Natural killer cell treated with Interleukin-12 subunit alpha and Interleukin-12 subunit beta and Interleukin-15 and Interleukin-18, amount 100 ng/mL, for 72 hours (primary cell): ENCODE measurements at places on chromosomes 6 and 20. TPM values are rescaled to one million over a fixed set of nuclear protein-coding genes. Genes with fewer than 3 reads are reported as not detected.

Gene PEX7
- total RNA-seq: 5.9 TPM

Gene CDH4
- total RNA-seq: not detected

Gene NKX2-2
- total RNA-seq: not detected

Gene HUS1B
- 7.8 TPM for total RNA-seq

Gene TMEM63B
- total RNA-seq: 21.2 TPM

Gene FAM210B
- total RNA-seq: 3.0 TPM

Gene SSTR4
- total RNA-seq: not detected

Gene GRIK2
- total RNA-seq: not detected

Gene GINS1
- 36.7 TPM for total RNA-seq

Gene ASIP
- not detected for total RNA-seq

Gene NHLRC1
- 0.25 TPM for total RNA-seq

Gene XKR7
- not detected for total RNA-seq

Gene ROS1
- not detected for total RNA-seq

Gene FRS3
- total RNA-seq: 9.5 TPM

Gene BCKDHB
- total RNA-seq: 15.3 TPM

Gene ZFP57
- 9.0 TPM for total RNA-seq
